C1 segment of cervical spinal cord (tissue), 14 donors: ENCODE measurements at places on chromosomes 2 and 18.

DNA sequence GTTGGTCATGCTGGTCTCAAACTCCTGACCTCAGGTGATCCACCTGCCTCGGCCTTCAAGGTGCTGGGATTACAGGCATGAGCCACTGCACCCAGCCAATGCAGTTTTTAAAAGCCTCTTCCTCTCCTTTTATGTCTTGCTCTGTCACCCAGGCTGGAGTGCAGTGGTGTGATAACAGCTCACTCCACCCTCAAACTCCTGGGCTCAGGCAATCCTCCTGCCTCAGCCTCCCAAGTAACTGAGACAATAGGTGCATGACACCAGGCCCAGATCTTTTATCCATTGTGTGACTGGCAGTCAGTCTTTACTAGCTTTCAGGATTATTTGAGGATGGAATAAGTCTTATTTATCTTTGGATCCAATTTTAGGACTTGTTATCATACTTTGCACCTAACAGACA lies 13.2 kb downstream of the KCTD18 start:
- no peak for DNase-seq

DNA sequence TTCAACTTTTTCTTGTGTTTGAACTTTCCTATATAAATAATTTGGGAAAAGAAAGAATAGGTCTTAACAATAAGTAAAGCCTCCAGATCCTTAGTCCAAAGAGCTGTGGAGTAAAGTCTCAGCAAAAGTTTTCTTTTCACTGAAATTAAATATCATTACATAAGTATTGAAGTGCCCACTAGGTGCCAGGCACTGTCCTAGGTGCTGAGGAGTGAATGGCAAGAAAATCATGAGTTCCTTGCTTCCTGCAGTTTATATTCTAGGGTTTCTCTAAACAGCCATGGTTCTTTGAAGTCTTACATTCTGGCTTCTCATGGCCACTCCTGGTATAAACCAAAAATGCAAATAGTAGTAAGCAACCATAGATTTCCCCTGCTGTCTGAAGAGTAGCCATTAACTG lies 59.7 kb downstream of the SPP2 start:
- no peak for DNase-seq

GRCh38 chr2:96591494-96591893 lies 46.6 kb downstream of the KANSL3 start:
- DNase-seq, result no peak

- no peak for DNase-seq
These were observed 231.9 kb upstream of the RAB6C start for GRCh38 chr2:129747500-129748125.

DNA sequence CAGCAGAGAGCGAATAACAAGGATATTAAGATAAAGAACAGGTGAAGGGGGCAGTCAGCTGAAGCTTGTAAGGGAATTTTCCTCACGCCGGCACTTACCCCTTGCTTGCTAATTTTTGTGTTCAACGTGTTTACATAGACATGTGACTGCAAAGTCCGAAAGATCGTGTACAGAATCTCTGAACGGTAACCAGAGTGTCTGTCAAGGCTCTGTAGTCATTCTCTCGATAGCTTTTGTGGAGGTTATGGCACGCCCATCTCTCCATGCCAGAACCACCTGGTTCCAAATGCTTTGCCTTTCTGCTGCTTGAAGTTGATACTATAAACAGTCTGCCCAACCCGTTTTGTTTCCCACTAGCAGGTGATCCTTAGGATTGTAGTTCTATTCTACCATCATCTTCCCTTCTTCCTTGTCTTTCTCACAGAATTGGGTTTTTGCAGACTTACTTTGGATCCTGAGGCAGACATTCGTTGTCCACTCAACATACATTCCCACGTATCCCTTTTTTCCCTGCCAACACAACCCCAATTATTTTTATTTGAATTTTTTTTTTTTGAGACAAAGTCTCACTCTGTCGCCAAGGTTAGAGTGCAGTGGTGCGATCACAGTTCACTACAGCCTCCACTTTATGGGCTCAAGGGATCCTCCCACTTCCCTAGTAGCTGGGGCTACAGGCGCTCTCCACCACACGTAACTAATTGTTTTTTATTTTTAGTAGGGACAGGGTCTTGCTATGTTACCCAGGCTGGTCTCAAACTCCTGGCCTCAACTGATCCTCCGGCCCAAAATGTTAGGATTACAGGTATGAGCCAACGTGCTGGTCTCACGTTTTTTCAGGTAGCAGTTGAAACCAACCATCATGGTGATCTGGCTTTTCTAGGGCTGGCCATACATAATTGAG lies 1.3 kb upstream of the USP34 start:
- no peak for DNase-seq

DNA sequence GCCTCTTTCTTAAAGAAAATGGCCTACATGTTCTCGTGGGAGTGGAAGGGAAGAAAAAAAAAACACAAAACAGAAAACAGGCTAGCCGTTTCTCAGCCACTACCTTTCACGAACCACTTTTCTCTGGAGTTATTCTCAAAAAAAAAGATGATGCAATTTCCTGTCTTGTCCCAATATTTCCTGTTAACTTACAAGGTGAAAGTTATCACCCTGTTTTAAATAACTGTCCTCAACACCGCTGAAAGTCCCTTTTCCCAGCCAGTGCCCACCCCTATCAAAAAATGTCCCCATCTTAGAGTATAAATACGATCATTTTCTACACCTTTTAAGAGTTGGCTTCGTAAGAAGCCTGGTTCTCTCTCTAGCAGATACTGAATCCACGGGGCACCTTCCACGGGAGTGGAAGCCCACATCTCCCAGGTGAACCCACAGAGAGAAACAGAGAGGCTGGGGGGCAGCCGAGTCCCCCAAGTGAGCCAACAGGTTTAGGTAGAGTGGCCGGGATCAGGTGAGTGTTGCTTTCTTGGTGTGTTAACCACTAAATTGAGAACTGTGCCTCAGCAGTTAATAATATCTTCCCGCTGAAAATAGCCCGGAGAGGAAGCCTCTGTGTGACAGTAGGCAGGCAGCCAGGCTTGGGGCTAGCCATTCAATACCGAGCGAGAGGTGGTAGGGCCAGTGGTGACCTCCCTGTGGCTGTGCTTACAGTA lies 15.9 kb downstream of the SMAD7 start:
- no peak for DNase-seq
